ENCODE measurements at places on chromosomes 5 and 9.

- DNase-seq = no peak
Observed at GRCh38 chr5:123746683-123747360, 234.8 kb downstream of the CSNK1G3 start.

DNA sequence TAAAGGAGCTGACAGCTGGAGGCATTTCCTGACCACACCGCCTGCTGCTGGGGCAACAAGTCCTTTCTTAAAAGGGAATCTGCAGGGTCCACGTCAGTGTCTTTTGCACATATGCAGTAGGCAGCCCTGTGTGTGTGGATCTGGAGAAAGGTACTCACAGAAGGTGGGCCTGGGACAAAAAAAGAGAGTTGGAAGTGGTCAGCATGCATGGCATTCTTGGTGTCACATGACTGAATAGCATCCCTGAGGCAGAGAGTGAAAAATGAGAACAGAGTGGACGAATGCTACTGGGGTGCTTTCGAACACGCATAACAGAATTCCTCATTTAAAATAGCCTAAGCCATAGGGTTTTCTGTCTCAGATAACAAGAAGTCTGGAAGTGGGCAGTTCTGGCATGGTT, 47.0 kb downstream of the DNAJC21 start:
- no peak for DNase-seq

DNA sequence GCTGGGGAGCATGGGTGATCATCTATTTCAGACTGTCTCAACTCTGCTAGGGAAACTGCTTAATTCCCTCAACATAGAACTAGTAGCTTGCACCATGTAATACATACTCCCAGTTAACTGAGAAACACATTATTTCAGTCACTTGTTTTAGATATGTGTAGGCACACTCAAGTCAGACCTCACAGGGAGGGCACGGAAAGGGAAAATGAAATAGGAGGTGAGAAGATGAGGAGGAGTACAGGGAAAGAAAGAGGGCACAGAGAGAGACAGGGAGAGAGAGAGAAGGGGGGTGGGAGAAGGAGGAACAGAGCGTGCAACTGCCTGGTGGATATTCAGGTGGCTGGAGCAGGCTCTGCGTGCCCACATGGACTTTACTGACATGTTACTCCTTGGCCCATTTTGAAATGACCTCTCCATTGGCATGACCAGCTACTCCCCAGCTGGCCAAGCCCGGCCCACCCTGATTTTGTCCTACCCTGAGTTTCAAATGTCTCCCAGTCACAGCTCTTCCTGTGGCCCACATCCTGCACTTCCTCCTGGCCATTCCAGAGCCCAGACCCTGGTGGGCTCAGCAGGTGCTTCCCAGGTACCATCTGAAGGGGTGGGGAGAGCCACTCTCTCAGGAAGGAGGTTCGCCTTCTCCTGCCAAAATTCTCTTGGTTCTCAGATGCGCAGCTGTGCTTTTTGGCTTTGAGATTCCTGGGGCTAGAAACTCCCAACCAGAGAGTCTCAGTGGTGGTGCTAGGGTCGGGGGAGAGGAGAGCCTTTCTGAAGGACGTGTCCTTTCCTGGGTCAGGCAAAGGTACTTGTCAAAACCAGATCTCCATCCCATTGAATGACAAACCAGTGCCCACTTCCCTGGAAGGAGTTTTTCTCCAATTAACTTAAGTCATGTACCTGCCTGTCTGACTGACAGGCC, 229.4 kb downstream of the FSTL4 start:
- DNase-seq = no peak

DNA sequence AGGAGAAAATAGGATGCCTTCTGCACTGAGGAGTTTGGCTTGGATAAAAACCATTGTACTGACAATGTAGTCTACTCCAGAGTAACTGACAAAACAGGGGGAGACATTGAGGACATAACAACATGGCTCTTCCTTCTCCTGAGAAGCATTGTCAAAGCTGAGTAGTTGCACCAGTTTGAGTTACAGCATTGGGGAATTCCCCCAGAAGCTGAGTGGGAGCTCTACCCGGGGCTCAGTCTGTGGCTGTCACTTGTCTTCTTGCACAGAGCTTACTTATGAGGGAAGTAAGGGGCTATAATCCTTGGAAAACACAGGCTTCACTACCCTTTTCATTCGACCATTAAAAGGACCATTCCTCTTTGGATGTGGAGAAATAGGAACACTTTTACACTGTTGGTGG, 21.2 kb downstream of the HSPB3 start:
- DNase-seq = no peak

DNA sequence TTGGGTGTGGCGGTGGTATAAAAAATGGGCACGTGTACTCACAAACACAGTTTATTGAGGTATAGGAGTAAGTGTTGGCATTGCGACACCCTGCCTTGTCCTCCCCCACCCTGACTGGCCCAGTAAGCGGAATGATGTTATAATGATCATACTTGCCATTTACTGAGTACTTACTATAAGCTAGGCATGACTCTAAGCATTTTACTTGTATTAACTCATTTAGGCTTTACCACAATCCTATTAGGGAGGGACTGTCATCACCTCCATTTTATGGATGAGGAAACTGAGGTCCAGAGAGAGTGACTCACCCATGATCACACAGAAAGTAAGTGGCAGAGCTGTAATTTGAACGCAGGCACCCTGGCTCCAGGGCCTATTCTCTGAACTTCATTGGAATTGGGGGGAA, 2.3 kb downstream of the SMIM3 start:
- peak; percentile 93 for DNase-seq

DNA sequence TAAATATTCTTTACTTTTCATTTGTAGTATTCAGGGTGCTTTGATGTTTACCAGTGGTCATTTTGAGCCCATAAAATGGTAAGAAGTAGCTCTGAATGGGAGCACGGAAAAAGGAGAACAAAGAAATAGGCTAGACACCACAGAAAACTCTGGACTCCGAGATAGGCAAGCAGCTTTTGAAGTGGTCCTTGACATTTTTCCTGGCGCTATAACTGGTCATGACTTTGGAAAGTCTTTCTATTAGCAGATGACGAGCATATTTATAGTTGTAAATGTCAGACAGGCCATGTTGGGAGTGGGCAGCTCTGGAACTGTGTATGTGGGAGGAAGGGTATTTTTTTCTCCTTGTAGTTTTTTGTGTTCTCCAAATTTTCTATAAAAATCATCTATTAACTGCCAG, 126.1 kb upstream of the POC5 start:
- DNase-seq = no peak

All from fibroblast of upper back skin (primary cell).